A673 (cell line): ENCODE measurements at places on chromosomes 6 and 20.

- no peak for DNase-seq
Measured at GRCh38 chr6:150991487-150991886, 126.0 kb downstream of the MTHFD1L start.

- no peak for DNase-seq
Measured at GRCh38 chr6:158358450-158359077, 46.3 kb downstream of the TULP4 start.

GRCh38 chr6:151213352-151213751 lies 26.4 kb upstream of the AKAP12 start:
- DNase-seq = no peak

- DNase-seq = no peak
Measured at GRCh38 chr6:104320896-104321295, 538.8 kb downstream of the HACE1 start.

DNA sequence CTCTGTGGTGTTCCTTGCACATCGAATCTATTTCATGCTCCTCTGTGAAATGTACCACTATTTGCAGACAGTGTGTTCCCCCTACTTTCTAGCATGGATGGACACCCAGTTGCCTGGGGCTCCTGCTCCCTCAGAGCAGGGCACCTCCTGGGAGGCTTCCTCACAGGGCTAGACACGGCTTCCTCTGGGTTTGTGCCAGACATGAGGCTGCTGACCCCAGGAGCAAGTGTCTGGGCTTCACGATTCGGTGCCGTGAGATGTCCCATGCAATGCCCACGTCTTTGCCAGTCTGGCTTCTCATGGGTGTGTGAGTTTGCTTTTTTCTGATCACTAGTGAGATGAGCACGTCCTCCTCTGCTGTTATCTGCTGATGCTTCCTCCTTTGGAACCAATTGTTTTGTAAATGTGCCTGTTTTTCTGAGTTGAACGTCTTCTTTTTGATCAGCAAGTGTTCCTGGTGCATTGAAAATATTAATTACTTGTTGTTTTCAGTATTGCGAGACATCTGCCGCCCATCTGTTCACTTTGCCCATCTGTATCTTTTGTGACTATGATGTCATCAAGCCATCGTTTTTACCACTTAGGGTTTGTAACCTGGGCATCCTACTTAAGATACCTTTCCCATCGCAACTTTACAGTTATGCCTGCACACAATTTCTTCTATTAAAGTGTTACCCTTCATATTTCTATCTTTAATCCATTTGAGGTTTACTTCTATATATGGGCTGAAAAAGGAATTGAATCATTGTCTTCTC lies 92.0 kb downstream of the TTLL2 start:
- DNase-seq = no peak

DNA sequence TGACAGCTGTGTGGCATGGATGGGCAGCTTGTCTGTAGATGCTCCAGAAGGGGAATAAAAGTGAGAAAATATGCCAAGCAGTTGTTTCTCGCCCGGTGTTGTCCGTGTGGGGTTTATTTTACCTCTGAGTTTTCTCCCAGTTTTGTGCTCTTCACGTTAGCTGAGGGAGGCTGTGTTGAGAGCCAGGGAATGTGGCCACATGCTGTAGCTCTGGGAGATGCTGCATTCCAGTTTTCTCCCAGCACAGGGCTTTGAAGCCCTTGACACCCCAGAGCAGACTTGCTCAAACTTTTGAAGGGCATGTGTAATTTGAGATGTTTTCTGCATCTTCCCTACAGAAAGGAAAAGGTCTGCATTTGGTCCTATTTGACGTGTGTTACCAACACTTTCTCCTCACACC lies 67.7 kb downstream of the RREB1 start:
- no peak for DNase-seq

DNA sequence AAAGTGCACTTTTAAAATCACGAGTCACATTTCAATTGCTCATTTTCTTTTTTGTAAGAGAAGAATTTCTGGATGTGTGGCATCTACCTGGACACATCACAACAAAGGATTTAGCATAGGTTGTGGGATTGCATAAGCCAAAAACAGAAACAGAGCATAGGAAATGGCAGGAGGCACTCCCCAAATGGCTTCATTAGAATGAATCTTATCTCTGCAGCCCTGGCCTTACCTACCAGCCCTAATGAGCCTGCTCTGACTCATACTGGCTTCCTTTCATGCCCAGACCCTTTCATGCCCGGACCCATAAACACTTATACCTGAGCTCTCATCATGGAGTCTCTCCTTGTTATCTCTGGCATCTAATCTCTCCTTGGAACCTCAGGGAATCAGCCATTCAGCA lies 23.9 kb upstream of the SPTLC3 start:
- no peak for DNase-seq

DNA sequence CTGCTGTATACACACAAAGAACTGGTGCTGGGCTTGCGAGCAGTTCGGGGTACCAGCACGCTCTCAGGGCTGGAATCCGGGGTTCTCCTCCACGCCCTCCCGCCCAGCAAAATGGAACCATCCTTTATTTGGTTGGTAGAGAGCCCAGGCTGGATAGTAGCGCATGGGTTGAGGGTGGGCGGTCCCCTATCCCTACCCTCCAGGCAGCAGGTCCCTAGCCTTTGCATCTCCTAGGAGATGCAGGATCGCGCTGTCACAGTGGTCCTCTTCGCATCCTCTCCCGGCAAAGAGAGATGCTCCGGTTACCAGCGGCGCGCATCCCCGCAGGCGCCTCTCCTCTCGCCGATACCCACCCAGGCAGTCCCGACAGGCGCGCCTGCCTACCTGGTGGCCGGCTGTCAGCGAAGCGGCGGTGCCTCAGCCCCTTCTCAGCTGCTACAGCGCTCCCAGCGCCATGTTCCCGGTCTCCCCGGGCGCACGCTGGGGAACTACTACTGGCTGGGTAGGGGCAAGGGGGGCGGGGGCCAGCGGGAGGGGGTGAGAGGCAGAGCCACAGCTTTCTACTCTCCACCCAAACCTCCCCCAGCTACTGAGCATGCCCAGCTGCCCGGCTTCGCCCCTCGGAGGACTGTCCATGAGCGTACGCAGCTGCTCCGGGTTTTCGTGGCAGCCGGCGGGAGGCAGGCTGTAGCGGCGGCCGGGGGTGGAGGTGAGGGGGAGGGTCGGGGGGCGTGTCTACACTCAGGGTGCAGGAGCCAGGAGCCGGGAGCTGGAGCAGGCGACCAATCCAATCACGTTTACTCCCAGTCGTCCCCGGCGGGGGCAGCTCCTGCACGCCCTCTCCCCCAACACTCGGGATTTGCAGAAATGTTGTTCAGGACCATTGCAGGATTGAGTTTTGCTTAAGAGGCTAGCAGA lies at the start of gene PAK5:
Gene PAK5, minus strand, starts transcription at position 699 of the 918 bp plus-strand sequence. CDS start 194,748 bp downstream, outside the sequence.
- DNase-seq = peak; percentile 80

DNA sequence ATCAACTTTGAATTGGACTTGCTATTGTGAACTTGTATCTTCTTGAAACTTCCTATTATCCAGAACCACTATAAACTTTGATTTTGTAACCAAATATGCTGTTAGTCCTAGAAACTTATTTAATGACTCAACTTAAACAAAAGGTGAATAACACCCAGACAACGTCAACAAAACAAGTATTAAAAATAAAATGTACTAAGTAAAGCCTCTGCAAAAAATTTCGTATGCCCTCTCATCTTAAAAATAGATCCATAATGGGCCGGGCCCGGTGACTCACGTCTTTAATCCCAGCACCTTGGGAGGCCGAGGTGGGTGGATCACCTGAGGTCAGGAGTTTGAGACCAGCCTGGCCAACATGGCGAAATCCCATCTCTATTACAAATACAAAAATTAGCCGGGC lies 401.7 kb downstream of the ESR1 start:
- DNase-seq = no peak

DNA sequence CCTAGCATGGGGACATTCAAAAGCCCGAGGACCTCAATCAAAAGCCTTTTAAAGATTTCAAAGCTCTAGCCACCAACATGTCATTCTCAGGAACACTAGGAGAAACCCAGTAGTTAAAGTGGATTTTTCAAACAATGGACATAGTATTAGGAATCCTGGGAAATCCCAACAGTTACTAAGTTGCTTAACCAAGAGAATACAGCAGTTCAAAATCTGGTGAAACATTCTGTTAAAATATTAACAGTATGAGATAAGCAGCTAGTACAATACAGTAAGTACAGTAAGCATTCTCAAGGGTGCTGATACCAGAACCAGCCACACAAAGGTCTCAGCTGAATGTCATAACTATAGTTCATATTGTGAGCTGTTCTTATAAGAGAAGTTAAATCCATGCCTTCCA lies 68.6 kb downstream of the CDK19 start:
- no peak for DNase-seq

DNA sequence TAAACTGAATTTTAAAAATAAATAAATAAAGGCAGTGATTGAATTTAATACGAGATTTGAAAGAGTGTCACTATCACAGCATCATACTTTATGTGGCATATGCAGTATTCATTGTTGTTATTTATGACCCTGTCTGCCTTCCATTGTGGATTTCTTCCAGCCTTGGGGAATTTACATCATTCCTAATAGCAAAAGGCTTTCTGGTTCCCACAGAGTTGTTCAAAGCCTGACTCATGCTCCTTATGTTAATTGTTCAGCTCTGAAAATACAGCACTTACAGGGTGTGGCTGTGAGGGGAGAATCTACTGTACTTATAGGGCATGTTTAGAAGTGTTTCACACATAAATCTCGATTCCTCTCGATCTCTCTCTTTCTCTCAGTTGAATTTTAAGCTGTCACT lies 54.4 kb downstream of the JAG1 start:
- peak; percentile 81 for DNase-seq

GRCh38 chr6:7235712-7236305 lies 77.2 kb downstream of the SSR1 start:
- DNase-seq = no peak

DNA sequence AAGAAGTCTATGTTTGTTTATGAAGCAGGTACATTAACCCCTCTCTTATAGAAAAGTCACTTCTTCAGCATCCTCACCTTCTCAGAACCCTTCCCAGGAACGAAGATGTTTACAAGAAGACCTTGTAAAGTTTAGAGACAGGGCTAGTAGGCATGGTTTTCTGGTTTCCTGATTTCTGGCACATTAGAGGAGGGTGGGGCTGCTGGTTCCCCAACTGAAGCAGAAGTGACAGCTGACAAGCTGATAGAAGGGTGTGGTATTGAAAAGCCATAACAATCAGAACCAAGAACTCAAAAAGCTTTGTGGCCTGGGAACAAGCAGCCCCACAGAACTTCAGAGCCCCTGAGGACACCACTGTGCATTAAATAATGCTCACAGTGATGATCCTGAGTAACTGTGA lies 91.2 kb downstream of the RTN4IP1 start:
- no peak for DNase-seq

DNA sequence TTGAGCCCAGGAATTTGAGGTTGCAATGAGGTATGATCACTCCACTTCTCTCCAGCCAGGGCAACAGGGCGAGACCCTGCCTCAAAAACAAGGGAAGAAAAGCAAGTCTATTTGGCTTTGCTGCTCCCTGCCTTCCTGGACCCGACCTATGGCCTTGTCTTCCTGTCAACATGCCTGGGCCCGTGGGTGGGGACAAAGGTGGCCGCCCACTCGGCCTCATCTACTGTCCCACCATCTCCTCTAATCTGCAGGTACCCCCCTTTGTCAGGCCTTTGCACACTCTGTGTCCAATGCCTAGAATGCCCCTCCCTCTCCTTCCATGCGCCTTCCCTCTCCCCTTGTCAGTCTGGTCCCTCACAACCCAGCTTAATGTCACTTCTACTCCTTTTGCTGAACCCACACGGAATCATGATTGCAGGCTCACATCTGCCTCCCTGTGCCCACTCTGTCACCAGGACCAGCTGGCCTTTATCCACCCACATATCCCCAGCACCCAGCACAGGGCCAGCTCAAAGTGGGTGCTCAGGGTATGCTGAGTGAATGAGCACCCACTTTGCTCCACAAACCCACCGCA lies 40.3 kb downstream of the MDFI start:
- DNase-seq = no peak

DNA sequence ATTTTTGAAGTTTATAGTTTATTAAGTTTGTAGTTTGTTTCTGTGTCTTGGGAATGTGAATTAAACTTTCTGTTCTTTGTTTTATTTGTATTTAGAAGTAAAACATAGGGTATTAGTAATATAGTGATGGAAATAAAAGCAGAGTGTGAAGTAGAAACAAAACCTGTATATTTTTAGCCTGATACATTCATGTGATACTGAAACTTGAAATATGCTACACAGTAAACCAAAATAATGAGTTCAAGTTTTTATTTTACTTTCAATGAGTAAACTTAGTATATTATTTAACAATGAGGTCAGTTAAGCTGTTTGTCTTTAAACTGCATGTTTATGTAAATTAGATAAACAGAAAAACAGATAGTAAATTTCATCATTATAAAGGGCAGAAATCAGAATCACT lies 1592.6 kb downstream of the GRIK2 start:
- no peak for DNase-seq

GRCh38 chr6:53439556-53439955 lies 90.8 kb upstream of the ELOVL5 start:
- no peak for DNase-seq

DNA sequence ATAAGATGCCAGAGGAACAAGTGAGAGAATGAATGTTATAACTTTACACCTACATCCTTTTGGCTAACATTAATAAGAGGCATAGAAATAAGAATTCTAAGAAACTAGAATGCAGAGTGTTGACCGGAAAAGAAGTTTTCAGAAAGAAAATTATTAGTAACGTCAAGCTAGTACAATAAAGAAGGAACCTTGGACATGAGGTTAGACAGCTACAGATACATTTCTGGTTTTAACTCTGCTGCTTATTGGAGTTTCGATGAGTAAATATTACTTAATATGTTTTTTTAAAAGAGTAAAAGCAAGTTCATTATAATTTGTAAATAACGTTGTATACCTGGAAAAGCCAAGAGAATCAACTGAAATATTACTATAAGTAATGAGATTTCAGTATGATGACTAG lies 22.7 kb downstream of the TAB2 start:
- no peak for DNase-seq

DNA sequence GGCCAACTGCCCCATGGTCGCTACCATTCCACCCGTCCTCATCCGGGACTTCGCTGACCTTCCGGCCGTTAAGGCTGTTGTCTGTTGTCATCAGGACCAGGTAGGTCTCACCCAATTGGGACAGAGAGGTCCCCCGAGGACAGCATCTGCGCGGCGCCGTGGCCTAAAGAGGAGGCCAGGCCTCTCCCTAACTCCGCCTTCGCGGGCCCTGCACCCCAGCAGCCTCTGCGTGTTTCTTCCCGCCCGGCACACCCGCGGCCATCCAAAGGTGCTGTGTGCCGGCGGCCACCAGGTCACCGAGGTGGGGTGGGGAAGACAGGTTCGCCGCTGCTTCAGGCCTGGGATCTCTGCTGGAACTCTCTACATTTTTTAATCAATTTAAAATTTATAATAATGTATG lies 9.0 kb downstream of the OR2W1 start:
- DNase-seq = no peak

- peak; percentile 10 for DNase-seq
Measured at GRCh38 chr6:165573671-165574070, 89.4 kb downstream of the PDE10A start.

- DNase-seq = no peak
Measured at GRCh38 chr20:47304287-47304686, 52.2 kb downstream of the ZMYND8 start.

GRCh38 chr20:41135888-41136679 lies 1.3 kb upstream of the PLCG1 start:
- DNase-seq = peak; percentile 10
